ENCODE measurements at places on chromosomes 13 and 19.

DNA sequence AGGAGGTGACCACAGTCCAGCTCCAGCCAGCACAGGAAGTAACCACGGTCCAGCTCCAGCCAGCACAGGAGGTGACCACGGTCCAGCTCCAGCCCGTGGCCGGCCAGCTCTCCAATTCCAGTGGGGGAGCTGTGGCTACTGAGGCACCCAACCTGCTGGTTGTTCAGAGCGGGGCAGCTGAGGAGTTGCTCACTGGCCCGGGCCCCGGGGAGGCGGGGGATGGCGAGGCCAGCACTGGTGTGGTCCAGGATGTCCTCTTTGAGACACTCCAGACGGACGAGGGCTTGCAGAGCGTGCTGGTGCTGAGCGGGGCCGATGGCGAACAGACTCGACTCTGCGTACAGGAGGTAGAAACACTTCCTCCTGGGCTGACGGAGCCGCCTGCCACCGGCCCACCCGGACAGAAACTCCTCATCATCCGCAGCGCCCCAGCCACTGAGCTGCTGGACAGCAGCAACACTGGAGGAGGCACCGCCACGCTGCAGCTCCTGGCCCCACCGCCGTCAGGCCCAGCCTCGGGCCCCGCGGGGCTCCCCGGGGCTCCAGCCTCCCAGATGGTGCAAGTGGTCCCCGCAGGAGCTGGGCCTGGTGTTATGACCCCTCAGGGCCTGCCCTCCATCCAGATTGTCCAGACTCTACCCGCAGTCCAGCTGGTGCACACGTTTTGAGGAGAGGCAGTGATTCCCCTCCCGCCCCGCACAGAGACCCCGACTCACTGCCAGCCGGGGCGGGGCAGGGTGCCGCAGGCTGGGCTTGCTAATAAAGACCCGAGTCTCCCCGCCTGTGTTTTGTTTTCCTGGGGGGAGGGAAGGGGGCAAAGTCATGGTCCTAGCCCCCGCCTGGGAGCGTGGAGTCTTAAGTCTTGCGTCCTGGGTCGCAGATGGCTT is 1.0 kb upstream of the NAT14 start:
- no peak for DNase-seq

DNA sequence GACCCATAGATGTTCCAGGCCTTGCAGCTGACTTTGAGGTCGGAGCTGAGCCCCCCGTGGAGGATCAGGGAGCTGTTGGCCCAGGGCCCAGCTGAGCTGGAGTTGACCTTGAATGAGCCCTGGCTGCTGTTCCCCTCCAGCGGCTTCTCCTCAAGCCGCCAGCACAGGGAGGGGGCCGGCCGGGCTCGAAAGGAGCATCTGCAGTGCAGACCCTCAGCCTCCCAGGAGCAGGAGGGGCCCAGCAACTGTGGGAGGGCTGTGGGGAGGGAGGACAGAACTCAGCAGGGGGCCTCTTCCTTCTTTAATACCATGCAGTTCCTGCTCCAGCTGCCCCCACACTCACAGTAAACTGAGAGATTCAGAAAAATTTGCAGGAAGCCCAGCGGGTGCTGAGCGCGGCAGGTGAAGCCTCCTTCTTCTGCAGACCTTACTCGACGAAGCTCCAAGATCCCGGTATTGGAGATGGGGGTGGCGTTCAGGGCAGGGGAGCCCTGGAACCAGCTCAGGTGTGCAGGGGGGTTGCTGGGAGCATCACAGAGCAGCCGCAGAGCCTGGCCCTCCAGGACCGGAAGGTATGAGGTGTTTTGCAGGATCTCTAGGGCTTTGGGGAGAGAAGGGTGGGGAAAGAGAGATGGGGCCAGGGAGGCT is 2.6 kb downstream of the SIGLEC5 start:
- DNase-seq = no peak

GRCh38 chr13:59099182-59099974 is 1064.3 kb downstream of the DIAPH3 start:
- no peak for DNase-seq

GRCh38 chr13:40429706-40430545 is 236.5 kb downstream of the FOXO1 start:
- no peak for DNase-seq

Data from CD4-positive, alpha-beta T cell treated with Interferon gamma for 1 hour (primary cell).